ENCODE measurements at places on chromosomes 4 and X. TPM values are rescaled to one million over a fixed set of nuclear protein-coding genes. Genes with fewer than 3 reads are reported as not detected.

Gene CHRDL1
- 7.0 TPM for total RNA-seq

Gene CT45A5
- not detected for total RNA-seq

Gene TCEAL7
- total RNA-seq, result 51.3 TPM

Gene SLC9B2
- total RNA-seq, result 1.8 TPM

Gene SHROOM2
- 11.3 TPM for total RNA-seq

Gene ZNF630
- total RNA-seq, result 12.5 TPM

Gene CLDN2
- total RNA-seq, result not detected

Gene CDKL5
- under 0.01 TPM for total RNA-seq

Gene S100G
- total RNA-seq, result not detected

Gene NPY2R
- total RNA-seq, result not detected

Gene TCEAL6
- total RNA-seq, result not detected

Gene PCDH7
- total RNA-seq, result 46.9 TPM

Gene C4orf36
- total RNA-seq, result 3.1 TPM

Gene AMTN
- not detected for total RNA-seq

Gene NDUFC1
- 52.0 TPM for total RNA-seq

Gene SSX2
- total RNA-seq, result not detected

Gene CXXC4
- 1.9 TPM for total RNA-seq

Gene CYTL1
- not detected for total RNA-seq

Gene YIPF6
- total RNA-seq, result 1.8 TPM

Gene IL2
- total RNA-seq, result not detected

Gene PCDH18
- total RNA-seq, result 99.1 TPM

Gene HMGN5
- 2.2 TPM for total RNA-seq

Gene OTUD4
- total RNA-seq, result 6.4 TPM

Gene ARMCX1
- 3.5 TPM for total RNA-seq

Gene DIPK2B
- 9.3 TPM for total RNA-seq

Gene SPANXN3
- total RNA-seq, result not detected

Gene BCOR
- total RNA-seq, result 26.6 TPM

Gene ART3
- 0.45 TPM for total RNA-seq

Gene PAGE5
- not detected for total RNA-seq

Gene PASD1
- not detected for total RNA-seq
